ENCODE measurements at places on chromosomes 7 and 10.

- DNase-seq: no peak
Observed at GRCh38 chr10:9613338-9614075, 1404.2 kb upstream of the CELF2 start.

GRCh38 chr10:107022600-107023354, 141.7 kb downstream of the SORCS1 start:
- no peak for DNase-seq

DNA sequence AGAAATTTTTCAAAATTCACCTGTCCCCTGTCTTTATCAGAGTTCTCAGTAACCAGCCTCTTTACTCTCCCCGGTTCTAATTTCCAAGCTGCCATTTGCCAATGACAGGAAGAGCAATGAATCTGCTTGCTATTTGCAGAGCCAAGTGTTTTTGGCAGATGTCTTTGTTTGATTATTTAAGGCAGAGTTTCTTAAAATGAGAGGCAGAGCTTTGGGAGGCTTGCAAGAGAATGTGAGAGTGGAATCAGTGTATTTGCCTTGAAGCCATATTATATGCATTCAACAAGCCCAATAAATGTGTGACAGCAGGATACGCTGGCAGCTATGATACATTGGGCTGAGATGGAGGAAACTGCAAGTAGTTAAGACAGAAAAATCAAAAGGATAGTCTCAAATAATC, 196.5 kb downstream of the PHF14 start:
- no peak for DNase-seq

DNA sequence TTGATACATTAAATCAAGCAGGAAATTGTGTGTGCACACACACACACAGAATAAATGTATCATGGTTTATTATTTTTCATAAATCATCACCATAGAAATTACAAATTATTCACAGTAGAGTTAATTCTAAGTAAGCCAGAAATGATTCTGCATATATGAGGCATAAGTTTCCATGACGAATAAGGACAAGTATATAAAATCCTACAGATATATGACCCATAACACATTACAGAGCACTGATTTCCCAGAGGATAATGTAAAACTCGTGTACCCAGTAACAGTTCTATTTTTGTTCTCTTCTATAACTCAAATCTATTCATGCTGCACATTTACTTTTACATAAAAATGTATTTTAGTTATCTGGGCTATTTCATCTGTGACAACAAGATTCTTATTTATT, 169.7 kb downstream of the LRRTM3 start:
- DNase-seq: no peak

- DNase-seq: no peak
Observed at GRCh38 chr7:50724526-50725520, 57.9 kb downstream of the GRB10 start.

DNA sequence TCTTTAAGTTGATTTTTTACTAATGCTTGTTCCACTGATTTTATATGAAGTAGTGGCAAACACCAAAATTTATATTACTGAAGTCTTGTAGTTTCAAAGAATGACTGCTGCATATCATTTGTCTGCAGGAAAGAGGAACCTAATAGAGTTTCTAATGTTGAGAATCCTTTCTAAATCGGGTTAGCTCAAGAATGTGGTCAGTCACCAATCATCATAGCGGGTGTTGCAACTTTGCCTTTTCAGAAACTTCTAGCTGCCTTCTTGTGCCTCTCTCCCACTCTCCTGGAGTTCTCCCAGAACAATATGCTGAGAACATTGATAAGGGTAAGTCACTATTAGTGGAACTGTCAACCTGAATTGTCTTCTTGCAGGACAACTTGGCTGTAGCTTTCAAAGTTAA, 524.8 kb upstream of the SORCS1 start:
- no peak for DNase-seq

GRCh38 chr10:85650791-85651496, 715.7 kb downstream of the GRID1 start:
- DNase-seq: no peak

DNA sequence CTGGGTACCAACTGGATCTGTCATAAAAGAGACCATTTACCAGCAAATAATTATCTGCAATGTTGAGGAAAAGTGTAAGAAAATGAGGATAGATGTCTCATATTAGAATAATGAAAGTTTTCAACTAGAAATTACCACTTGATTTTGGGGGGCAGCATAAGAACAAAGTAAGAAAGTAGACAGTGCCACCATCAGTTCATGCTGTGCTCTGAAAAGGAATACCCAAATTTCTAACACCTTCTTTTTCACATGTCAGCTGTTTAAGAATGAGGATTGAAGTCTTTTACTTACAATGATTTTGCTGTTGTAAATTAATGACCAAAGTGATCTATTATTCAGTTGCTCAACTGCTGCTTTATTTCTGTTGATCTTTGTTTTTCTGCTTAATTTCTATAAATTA, 578.3 kb downstream of the ETV1 start:
- no peak for DNase-seq

DNA sequence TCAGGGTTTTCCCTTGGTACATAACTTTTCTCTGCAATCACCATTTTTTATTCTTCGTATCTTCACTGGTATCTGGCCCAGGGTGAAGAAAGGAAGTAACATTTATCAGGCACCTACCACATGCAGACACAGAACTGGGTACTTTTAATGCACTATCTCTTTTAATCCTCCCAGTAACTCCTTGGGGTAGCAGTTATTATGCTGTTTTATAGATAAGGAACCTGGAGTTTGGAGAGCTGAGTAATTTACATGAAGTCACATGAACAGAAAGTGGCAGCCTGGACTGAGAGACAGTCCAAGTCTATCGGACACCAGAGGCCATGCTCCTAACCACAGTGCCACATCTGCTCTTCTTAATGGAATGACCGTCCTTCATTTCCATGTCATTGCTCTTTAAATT, 117.1 kb upstream of the PODXL start:
- no peak for DNase-seq

- no peak for DNase-seq
Observed at GRCh38 chr10:75291805-75292204, 56.0 kb upstream of the COMTD1 start.

DNA sequence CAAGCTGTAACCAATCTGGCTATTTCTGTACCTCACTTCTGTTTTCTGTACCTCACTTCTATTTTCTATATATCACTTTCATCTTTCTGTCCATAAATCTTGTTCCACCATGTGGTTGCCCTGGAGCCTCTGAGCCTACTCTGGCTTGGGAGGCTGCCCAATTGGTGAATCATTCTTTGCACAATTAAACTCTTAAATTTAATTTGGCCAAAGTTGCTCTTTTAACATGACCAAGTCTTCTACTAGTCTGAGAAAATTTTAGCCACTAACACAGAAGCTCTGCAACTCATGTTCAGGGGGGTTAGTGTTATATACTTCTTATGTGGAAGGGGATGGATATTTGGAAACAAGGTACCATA, 503.5 kb downstream of the KIF20B start:
- DNase-seq: no peak

DNA sequence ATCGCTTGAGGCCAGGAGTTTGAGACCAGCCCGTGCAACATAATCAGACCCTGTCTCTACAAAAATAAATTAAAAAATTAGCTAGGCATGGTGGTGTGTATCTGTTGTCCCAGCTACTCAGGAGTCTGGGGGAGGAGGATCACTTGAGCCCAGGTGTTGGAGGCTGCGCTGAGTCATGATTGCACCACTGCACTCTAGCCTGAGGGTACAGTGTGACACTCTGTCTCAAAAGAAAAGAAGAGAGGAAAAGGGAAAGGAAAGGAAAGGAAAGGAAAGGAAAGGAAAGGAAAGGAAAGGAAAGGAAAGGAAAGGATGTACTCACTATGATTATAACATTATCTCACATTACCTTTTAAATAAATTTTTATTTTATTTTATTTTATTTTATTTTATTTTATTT, 56.5 kb upstream of the MPP7 start:
- DNase-seq: no peak

DNA sequence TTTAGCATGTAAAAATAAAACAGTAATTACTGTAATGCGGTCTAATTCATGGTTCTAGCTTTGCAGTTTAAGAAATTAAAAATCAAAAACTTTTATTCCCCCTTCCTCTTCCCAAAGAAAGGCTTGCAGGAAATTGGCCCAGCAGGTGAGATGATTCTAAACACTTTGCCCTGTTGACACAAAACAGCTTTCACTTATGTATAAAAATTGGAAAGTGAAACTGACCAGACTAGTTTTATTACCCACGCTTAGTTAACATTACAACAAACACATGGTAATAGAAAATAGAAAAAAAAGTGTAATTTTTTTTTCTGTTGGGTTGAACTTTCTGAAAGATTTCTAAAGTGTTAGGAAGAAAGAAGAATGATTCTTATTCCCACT, 1.2 kb upstream of the CCDC6 start:
- DNase-seq: no peak

GRCh38 chr10:17959870-17960269, 8.2 kb downstream of the SLC39A12 start:
- no peak for DNase-seq

DNA sequence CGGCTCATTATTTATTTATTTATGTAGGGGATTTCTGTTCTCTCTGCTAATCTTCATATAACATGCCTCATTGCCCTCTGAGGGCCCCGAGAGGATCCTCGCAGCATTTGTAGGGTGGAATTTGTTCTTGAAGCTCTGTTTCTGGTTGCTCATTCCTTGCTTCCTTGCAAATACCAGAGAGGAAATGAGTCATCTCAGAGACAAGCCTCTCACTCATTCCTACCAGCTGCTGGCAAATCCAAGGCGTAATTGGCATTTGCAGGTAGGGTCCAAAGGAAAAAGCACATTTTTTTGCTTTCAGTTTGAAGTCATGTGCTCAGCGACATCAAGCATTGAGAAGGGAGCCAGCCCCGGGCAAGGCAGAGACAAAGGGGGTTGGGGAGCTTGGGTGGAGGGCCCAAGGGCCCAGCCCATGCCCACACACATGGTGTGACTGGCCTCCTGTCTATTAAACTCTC, 501.6 kb downstream of the GALNT17 start:
- DNase-seq: no peak

DNA sequence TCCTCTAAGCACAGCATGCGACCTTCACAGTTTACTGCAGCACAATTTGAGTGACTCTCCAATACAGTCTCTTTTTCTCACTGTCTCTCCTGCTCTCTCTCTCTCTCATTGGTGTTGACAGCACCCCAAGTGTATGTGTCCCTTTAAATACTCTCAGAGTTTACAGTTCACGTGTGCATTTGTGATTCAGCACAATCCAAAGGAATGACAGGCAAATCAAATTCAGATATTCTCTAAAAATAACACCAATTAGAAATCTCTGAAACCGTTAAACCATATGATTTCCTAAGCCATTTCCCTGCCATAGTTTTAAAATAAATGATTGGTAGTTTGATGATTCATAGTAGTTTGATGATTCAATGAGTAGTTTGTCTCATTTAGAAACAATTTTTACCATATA, 104.0 kb upstream of the GAD2 start:
- DNase-seq: no peak

GRCh38 chr10:3495281-3495680, 289.7 kb downstream of the KLF6 start:
- no peak for DNase-seq

- DNase-seq: no peak
Observed at GRCh38 chr10:75932921-75933320, 501.5 kb downstream of the LRMDA start.

GRCh38 chr7:106121189-106121810, 9.2 kb upstream of the SYPL1 start:
- DNase-seq: no peak

DNA sequence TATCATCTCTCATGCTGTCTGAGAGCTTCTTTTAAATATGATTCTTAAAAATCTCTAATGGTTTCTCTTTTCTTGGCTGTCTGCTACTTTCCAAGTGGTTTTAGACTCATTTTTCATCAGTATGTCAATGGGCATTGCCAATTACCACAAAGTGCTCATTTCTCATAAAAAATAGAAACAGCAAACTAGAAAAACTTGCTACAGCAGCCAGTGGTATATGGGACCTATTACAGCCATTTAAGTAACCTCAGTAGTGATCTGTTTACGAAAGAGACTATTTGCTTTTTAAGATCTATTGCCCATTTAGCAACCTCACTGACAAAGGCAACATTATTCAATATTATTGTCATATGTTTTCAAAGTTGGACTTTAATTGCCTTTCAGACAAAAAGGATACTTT, 207.1 kb upstream of the RHOBTB1 start:
- no peak for DNase-seq

DNA sequence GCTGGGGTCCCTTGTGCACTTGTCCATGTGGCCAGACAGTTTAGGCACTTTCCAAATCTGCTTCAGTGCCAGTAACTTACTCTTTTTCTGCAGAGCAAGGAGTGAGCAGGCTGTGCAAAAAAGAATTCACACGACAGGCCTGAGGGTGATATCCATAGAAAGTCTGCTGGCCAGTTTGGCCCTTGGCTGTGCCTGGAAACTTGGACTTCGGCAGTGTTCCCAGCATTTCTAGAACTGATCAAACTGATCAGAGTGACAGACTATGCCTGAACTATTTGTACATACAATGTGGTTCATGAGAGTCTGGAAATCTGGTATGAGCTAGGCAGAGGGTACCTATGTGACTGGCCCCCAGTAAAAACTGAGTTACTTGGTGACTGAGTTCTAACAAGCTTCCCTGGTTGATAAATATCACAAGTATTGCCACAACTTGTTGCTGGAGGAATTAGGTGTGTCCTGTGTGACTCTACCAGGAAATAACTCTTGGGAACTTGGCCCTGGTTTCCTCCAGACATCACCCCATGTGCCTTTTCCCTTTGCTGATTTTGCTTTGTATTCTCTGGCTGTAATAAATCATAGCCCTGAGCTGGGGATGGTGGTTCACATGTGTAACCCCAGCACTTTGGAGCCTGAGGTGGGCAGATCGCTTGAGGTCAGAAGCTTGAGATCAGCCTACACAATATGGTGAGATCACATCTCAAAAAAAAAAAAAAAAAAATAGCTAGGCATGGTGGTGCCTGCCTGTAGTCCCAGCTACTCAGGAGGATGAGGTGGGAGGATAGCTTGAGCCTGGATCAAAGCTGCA, 3.3 kb upstream of the DENND10 start:
- no peak for DNase-seq

- no peak for DNase-seq
Observed at GRCh38 chr10:12243864-12244620, 48.1 kb downstream of the CDC123 start.

DNA sequence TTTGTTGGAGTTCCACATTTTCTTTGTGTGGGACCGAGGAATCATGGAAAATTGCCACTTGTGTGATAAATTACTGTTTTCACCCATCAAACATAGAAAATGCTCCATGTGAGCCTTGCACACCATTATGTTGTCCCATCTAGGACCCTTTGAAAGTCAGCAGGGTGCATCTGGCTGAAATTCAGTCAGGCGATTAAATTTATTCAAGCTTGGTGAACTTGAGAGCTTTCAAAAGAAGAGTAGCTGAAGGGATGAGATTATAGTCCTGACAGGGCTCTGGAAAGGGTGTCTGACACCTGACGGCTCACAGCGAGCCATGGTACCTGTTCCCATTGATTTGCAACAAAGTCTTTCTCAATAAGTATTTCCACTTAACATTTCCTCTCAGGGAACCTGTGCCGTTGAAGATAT, 399.7 kb upstream of the ETV1 start:
- no peak for DNase-seq
